ENCODE measurements at places on chromosomes 6 and 20.
A peak's percentile ranks its signal among the peaks of the same experiment; 100 is the strongest.

DNA sequence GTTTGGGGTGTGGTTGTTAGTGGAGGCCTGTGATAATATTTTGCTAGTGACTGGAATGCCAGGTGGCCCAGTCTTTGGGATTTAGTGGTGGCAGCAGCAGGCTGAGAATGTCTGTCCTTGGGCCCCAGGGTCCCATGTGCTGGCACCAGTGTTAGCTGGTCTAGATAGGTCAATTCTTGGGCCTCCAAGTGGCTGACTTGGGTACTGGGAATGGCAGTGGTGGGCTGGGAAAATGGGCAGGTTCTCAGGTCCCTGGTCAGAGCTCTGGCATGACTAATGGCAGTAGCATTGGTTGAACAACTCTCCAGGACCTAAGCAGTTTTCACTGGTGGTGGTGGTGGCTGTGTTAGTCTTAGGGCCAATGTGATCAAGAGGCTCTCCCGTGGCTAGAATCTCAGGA lies 50.3 kb downstream of the OLIG3 start:
- DNase-seq = peak; percentile 5

GRCh38 chr6:47581591-47581990 lies 104.0 kb downstream of the CD2AP start:
- DNase-seq = no peak

DNA sequence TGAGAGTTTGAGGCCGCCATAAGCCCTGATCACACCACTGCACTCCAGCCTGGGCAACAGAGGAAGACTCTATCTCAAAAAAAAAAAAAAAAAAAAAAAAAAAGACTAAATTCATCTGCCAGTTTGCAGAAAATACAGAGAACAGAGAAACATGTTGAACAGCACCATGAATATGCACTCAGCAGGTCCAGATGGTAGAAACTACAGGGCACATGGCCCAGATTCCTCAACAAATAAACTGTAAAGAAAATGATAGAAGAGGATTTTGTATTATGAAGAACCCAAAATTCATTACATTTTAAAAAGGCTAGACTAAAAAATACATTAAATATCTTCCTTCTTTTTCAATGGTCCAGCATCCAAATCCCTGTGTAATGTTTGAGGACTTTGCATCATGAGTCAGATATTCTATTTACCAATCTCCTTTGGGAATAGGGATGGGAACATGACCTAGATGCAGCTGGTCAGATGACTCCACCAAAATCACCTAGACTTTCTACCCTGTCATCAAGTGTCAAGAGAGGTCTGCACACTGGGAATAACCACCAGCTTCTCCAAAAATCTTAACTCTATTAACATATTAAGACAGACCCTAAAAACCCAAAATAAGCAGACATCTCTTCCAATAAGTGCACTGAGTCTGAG lies 189.1 kb upstream of the TCF21 start:
- DNase-seq = peak; percentile 23

DNA sequence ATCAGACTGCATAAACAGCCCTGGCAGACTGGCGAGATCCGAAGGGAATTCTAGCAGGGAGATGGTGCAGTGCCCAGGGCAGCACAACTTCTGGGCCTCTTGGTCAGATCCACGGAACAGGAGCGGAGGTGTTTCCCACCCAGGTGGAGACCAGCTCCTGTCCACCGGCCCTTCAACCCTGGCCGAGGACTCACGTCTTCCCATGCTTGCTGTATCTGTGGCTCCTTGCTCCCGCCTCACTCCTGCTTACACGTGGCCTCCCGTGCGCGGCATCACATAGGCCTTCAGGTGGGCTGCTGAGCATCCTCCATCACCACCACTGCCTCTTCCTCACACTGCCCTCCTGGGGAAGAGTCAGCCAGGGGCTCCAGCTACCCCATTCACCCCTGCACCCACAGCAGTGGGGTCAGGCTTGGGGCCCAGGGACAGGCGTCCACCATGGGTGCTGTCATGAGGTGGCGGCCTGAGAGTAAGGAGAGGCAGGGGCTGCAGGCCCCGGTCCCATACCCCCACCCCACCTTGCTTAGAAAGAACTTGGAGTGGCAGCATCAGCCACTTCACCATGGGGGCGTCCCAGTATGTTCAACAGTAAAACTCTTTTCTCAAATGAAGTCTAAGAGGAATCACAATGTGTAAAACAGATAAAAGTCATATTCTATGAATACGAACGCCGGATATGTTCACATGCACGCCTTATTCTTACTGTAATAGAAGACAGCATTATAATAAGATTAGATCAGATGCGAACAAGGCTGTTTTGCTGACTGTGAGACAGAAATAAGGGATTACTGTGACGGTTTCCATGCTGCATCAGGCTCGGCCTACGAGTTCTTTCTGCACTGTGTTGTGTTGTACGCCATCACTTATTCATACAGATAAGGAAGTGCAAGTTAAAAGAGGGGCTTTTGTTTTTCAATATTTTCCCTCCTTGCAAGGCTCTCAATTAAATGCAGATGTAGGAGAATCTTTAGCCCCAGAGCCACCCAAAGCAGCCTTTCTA lies 165.4 kb downstream of the GRM4 start:
- DNase-seq = no peak

DNA sequence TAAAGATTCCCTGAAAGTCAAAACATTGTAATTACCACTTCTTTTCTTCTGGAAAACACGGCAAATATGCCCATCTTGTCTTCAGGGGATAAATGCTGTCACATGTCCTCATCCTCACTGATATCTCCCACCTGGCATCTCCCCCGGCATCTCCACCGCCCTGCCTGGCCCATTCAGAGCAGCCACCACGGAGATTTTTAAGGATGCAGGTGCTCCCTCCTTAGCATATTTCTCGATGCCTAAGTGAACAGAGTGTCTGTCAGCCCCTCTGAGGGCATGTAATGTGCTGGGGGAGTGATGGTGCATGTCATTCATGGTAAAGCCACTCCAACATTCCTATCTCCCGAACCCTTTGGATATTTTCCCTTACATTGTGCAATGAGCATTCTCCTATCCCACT lies 215.5 kb downstream of the PREX1 start:
- no peak for DNase-seq

DNA sequence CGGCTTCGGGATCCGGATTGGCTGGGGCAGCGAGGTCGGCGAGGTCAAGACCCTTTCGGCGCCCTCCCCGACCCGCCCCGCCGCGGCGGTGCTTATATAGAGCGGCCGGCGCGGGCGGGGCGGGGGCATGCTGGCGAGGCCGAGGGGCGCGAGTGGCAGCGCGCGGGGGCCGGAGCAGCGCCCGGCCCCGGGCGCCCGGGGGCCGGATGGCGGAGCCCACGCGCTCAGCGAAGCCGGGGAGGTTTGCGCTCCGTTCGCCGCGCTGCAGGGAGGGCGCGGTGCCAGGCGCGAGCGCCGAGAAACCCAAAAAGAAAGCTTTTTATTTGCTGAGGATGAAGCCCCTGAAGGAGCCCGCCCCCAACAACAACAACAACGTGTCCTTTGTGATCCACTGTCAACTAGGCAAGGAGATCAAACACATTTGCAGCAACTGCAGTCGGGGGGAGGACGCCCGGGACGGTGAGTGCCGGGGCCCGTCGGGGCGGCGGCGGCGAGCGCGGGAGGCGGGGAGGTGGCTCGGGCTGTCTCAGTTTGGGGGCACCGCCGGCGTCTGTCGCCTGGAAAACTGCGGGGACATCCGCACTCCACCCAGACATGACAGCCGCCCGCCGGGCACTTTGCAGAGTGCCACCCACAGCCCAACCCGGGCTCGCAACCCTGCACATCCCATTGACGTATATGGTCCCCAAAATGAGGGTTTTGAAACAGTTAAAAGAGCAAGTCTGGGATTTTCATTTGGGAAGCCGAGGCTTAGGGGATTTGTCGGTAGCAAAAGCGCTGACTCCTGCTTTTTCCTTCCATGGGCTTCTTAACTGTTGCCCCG lies 297.3 kb downstream of the PHACTR1 start:
- no peak for DNase-seq

GRCh38 chr20:59756241-59756640 lies 151.9 kb downstream of the PHACTR3 start:
- DNase-seq = no peak

DNA sequence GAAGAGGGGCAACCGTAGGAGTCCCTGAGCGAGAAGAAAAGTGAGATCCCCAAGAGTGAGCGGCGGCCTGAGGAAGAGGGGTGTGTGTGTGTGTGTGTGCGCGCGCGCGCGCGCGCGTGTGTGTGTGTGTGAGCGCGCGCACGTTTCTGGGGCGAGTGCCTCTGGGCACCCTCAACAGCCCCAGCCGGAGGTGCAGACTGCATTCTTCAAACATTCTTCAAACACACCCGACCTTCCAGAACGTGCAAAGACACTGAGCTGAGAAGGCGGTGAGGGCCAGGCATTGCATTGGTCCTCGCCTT lies 76.2 kb upstream of the FOXP4 start:
- DNase-seq = peak; percentile 21

DNA sequence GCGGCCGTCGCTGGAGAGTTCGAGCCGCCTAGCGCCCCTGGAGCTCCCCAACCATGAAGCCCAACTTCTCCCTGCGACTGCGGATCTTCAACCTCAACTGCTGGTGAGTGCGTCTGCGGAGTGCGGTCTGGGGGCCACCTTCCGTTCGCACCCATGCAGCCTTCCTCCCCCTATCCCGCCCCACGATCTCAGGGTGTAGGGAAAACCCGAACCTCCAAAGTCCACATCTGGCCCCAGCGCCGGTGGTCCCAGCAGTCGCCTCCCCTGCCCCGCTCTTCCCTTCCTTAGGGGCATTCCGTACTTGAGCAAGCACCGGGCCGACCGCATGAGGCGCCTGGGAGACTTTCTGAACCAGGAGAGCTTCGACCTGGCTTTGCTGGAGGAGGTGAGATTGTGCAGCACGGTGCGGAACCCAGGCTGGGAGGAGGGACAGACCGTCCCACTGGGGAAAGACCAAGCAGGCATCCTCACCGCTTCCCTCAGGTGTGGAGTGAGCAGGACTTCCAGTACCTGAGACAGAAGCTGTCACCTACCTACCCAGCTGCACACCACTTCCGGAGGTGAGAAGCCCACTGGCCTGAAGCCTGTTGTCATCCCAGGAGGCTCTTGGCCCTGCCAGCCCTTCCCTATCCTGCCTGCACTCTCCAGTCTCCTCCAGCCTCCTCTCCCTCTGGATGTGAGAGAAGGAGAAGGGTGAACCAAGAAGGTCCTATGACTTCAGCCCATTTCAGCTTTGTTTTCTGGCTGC lies 719 bp downstream of the SMPD2 start:
- peak; percentile 44 for DNase-seq

- peak; percentile 81 for DNase-seq
Measured at GRCh38 chr20:4633780-4634179, 87.9 kb upstream of the PRND start.

GRCh38 chr6:128000363-128000762 lies 99.5 kb upstream of the THEMIS start:
- no peak for DNase-seq

DNA sequence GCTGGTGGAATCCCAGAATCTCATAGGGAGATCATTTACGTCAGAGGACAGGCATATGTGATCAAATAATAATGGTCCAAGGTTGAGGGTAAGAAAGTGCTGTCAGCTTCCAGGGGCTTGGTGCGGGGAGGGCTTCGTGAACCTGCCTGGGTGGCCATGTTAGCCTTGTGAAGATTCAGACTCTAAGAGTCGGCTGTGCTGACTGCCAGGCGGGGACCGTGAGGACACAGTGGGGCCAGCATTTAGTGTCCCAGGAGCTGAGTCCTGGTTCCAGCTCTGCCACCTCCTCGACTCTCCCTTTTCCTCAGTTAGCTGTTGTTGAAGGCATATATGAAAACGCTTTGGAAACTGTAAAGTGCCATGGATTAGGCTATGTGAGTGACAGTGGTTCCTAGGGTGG lies 33.5 kb downstream of the VSTM2L start:
- no peak for DNase-seq

DNA sequence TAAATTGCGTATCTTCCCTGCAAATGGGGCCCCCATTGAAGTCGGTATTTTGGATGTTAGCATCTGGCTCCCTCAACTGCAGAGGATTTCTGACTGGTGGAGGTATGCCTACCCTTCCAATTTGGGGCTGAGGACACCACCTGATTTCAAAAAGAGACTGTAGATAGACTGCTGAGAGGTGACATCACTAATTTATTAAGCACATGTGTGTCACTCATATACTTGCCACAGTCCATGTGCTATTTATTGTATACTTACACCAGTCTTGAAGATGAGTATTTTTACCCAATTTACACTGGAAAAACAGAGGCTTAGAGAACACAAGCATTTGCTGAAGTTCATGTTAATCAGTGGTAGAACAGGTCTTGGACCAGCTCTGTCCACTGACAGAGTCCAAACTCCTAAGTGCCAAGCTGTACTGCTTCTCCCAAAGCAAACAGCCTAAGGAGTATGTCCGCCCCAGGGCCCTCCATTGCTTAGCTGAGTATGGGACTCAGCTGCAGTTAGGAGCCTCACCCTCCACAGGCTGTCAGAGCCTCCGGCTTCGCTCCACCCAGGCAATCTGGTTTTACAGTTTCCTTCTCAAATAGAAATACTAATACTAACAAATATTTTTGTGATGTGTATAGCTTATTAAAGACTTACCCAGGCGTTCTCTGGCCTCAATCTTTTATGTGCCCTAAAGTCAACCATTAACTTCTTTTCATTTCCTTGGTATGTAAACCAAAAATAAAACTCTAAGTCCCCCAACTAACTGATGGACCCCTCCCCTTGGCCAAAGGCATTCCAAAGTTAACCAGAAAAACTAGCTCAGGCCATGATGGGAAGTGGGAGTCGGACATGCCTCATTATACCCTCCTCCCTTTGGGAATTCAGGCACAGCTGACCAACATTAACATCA lies 17.5 kb downstream of the RIN2 start:
- peak; percentile 73 for DNase-seq

DNA sequence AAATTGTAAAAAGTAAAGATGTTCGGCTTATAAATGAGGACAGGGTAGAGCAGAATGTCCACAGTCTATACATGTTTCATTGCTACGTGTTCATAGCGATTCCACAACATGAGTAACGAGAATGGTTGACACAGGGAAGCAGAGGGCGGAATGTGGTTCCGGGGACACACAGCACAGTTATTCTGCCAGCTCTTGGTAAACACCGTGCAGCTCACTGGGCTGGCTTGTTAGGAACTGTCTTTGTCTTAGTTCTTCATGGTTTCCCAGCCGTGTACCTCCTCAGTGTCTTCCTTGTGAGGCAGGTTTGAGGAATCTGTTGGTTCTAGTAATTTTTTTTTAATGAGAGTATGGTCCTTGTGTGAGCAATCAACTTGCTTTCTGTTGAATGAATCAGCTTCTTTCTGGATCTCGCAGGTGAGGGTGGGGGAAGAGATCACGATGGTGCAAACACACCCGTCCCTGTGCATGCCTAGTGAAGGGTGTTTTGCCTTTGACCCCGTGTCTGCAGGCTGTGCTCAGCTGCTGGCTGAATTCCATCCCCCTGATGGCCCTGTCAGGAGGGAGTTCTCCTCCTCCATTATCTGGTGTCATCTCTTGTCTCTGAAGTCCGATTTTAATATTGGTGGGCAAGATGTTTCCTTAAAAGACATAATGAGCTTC lies 168.2 kb downstream of the SMOC2 start:
- no peak for DNase-seq

GRCh38 chr6:5214570-5215052 lies 46.1 kb downstream of the LYRM4 start:
- peak; percentile 41 for DNase-seq

DNA sequence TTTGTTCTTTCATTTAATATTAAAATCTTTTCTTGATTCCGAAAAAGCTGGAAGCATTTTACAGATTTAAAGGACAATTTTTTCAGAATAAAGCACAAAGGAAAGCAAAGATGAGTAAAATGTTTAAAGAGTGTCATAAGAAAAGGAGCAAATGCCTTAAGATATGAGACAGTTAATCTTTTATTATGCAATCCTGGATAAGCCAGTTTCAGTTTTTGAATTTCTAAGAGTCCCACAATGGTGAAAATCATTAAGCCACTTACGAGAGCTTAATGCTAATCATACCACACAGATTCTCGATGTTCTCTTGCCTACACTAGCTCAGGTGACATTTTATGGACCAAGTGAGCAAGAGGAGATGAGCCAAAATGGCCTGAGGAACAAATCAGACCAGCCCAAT lies 103.7 kb upstream of the RNF217 start:
- DNase-seq = no peak

Data from fibroblast of skin of back (primary cell).